ENCODE measurements at places on chromosomes 3 and 15. TPM values are rescaled to one million over a fixed set of nuclear protein-coding genes. Genes with fewer than 3 reads are reported as not detected.
A peak's percentile ranks its signal among the peaks of the same experiment; 100 is the strongest.

Gene GPR27
- total RNA-seq, result not detected

Gene NME9
- total RNA-seq, result 0.79 TPM

DNA sequence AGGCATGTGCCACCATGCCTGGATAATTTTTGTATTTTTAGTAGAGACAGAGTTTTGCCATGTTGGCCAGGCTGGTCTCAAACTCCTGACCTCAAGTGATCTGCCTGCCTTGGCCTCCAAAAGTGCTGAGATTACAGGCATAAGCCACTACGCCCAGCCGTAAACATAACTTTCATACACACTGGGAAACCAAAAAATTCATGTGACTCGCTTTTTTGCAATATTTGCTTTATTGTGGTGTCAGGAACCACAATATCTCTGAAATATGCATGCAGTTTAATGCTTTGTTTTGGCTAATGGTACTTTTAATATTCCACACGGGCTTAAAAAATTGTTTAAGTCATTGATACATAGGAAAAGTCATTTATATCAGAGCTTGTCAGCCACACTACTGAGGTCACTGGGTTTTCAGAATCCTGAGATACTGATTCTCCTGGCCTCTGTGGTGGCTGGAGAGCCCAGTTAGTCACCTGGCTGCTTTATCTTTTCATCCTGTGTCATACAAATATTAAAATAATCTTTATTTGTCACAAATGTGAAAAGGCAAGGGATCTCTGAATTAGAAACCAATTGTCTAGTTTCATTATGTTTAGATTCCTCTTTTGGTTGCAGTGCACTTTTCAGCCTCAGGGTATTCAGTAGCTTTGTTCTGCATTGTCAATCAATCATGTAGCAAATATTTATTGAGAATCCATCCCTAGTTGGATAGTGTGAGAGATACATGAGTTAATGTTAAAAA is 10.0 kb downstream of the TMEM62 start:
- DNase-seq, result no peak

Gene BNC1
- not detected for total RNA-seq

DNA sequence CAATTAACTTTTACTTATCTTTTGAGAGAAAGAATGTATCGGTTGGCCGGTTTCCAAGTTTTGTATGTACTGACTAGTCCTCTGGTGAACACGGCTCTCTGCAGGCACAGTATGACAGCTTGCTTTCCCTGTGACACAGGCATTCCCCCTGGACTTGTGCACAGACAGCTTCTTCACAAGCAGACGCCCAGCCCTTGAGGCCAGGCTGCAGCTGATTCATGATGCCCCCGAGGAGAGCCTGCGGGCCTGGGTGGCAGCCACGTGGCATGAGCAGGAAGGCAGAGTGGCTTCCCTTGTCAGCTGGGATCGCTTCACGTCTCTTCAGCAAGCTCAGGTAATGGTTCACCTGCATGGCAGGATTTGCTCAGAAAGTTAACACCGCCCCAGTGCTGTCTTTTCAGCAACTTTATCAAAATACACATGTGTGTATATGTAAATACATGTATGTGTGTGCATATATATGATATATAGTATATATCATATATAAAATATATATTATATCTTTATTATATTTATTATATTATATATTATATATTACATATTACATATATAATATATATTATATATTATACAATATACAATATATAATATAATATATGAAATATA is 25.5 kb downstream of the FAN1 start:
- DNase-seq, result no peak

GRCh38 chr15:50876989-50877360 is 31.5 kb upstream of the AP4E1 start:
- peak; percentile 68 for DNase-seq

Gene IL17RD
- 12.3 TPM for total RNA-seq

Gene C15orf62
- 0.10 TPM for total RNA-seq

GRCh38 chr3:8442993-8443650 is 58.5 kb upstream of the LMCD1 start:
- DNase-seq, result no peak

Gene APOD
- total RNA-seq, result 0.76 TPM

DNA sequence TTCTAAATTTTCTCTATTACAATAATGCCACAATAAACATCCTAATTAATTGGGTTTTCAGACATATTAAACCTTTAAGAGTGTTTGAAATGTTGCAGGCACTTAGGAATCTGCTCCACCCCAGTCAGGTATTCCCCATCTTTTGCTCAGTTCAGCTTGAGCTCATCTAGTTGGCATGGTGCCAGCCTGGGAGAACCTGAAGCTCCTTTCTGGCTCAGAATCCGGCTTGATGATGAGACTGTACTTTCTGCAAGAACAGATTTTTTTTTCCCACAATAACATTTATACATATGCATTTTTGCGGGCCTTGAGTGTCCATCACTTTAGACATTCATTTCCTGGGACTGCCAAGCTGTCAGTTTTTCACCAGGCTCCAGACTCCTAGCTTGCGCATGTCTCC is 7.7 kb upstream of the OXSR1 start:
- DNase-seq, result no peak

Gene ECE2
- not detected for total RNA-seq

DNA sequence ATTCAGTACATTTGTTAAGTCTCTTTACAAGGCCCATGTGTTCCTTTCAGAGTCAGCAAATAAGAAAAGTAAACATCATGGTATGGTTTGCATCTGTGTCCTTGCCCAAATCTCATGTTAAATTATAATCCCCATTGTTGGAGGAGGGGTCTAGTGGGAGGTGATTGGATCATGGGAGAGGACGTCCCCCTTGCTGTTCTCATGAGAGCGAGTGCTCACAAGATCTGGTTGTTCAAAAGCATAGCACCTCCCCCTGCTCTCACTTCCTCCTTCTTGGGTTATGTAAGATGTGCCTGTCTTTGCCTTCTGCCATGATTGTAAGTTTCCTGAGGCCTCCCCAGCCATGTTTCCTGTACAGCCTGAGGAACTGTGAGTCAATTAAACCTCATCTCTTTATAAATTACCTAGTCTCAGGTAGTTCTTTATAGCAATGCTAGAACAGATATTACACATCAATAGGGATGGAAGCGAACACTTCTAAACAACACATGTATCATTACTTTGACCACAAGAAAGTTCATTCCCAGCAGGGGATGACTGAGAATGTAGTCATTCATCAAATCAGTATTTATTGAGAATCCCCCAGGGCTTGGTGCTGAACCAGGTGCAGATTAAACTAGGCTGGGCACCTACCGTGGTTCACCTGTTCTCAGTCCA is 4.1 kb downstream of the EFCAB12 start:
- DNase-seq, result no peak

GRCh38 chr3:123084738-123085237 is 18.0 kb downstream of the PDIA5 start:
- no peak for DNase-seq

- no peak for DNase-seq
These were observed 3.4 kb upstream of the RFTN1 start for GRCh38 chr3:16516695-16517481.

- DNase-seq, result no peak
These were observed 67.8 kb upstream of the ITGA11 start for GRCh38 chr15:68499620-68500312.

Gene SI
- not detected for total RNA-seq

GRCh38 chr3:141311170-141311495 is 57.2 kb upstream of the ZBTB38 start:
- no peak for DNase-seq

Gene CAND2
- total RNA-seq, result not detected

DNA sequence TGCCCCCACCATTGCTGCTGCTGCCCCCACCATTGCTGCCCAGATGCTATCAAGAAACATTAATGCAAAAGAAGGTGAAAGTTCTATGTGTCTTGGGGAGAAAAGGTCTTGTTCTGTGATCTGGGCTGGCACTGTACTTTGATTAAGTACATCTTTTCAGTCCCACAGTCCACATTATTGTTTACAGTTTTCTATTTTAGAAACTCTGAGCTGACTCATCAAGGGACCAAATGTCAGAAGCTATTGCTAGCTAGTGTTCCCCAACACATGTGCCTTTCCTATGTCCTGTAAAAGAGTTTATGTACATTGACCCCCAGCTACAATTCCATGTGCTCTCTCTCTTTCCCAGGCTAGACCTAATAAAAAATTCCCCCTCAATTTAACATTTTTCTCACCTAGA is 264.7 kb upstream of the NECTIN3 start:
- DNase-seq, result no peak

DNA sequence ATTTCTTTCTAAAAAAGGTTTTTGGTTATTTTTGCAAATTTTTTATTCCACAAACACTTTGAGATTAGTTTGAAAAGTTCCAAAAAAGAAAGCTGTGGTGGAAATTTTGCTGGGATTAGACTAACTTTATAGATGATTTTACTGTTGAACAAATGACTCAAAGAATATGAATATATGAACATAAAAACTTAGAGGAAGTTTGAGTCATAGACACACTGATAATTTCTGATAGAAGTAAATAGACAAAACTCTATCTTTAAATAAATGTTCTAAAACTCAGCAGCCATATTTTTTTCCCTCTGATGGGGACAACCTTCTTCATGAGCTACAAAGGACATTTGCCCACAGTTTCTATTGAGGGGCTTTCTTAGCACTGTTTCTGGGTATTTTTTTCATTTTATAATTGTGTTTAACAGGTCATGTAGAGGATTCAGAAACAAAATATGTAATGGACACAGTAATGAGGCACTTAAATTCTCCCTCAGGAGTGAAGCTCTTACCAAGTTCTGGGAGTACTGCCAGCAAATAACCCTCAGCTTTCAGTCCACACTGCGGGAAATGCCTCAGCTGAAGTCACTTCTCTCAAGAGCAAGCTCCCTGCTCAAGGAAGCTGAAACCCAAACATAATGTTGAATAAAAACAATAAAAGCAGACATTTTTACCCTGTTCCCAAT is 157.6 kb downstream of the NFKBIZ start:
- DNase-seq, result no peak

Gene TMPRSS7
- total RNA-seq, result not detected

Gene NTRK3
- not detected for total RNA-seq

DNA sequence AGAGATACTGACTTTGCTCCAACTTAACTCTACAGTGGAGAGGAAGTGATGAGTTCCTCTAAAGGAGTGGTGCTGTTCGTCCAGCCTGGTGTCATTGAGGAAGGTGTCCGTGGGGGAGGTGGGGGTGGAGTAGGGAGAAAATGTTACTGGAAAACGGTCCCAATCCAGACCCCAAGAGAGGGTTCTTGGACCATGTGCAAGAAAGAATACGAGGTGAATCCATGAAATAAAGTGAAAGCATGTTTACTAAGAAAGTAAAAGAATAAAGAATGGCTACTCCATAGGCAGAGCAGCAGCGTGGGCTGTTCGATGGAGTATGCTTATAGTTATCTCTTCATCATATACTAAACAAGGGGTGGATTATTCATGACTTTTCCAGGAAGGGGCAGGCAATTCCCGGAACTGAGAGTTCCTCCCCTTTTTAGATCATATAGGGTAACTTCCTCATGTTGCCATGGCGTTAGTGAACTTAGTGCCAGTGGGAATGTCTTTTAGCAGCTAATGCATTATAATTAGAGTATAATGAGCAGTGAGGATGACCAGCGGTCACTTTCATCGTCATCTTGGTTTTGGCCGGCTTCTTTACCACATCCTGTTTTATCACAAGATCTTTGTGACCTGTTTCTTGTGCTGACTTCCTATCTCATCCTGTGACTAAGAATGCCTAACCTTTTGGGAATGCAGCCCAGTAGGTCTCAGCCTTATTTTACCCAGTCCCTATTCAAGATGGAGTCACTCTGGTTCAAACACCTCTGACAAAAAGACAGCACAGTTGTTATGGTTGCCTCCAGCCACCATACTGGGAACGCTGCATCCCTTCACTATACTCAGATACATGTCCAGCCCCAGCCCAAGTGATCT is 38.6 kb downstream of the CLEC3B start:
- peak; percentile 23 for DNase-seq

DNA sequence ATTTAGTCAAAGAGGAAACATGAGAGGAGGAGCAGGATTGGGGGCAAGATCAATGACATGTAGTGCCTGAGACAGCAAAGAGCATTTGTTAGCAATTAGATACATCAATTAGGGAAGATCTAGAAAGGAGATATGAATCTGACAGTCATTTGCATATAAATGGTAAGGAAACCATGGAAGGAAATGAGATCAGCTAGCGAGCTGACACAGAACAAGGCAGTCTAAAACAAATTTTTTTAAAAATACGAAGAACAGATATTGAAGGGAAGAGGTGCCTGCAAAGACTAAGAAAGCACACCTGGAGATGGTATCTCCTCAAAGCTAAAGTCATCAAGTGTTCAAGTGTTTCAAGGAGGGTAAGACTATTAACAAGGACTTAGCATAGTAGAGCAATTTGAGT is 4.6 kb downstream of the EPM2AIP1 start:
- no peak for DNase-seq

DNA sequence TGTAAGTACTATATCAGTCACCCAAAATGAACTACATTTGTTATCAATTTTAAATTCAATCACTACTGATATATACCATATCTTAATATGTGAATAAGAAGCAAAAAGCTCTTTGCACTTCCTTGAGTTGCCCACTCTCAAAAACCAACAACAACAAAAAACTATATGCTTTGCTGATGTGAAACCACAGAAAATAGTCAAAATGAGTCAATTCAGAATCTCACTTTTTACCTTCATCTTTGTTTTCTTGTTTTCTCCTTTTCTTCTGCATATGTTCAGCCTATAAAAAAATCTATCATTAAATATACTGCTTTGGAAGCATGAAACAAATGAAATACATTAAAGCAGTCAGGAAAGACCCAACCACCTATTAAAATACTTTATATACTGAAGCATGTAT is 80.7 kb downstream of the UBR1 start:
- DNase-seq, result no peak

All from HCT116 (cell line).